ENCODE measurements at places on chromosomes 12 and 14.

- no peak for DNase-seq
Measured at GRCh38 chr12:98669751-98670150, 24.7 kb downstream of the APAF1 start.

DNA sequence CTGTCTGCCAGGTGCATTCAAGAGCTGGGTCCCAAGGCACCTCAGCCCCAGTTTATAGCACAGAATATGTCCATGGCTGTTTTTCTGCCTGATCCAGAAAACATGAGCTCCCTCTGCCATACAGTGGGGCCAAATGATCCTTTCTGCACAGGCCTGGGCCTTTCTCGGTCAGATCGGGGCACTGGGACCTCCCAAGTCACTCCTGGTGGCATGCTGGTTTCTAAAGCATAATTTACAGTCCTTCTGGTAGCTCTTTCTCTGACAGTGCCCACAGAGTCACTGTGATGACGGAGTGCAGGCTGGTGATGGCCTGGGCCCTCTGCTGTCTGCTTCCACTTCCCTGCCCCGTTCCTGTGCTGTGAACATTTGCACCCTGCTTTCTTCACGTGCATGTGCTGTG is 99.2 kb downstream of the ADGRD1 start:
- DNase-seq = no peak

- DNase-seq = no peak
Measured at GRCh38 chr14:22602862-22603261, 4.8 kb downstream of the ABHD4 start.

DNA sequence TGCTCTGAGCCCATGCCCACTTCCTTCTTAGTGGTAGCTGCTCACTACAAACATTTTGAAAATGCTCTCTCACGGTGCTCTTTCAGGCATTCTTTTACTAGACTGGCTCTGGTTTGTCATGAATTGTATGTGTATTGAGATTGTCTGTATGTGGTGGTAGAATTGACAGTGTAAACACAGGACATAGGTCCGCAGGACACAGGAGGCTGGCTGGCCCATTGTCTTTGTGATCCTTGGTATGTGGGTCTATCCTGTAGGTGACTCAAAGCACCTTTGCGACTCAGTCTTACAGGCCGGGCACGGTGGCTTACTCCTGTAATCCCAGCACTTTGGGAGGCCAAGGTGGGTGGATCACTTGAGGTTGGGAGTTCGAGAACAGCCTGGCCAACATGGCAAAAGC is 250.9 kb downstream of the C12orf75 start:
- DNase-seq = no peak

DNA sequence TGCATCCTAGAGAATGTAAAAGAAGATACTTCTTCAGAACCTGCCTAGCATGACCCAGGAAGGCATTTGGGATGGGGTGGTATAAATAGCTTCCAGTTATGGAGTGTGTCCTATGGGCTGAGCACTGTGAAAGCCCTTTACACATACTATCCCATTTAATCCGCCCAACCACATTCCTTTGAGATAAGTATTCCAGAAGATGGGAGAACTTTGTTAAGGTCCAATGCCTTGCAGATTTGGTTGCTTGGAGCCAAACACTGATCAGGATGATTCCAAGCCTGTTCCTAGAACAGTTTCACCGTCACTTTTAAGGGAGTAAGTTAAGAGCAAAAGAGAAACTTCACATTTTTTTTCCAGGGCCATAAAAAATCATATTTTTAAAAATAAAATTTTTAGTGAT is 82.5 kb upstream of the CLMN start:
- no peak for DNase-seq

DNA sequence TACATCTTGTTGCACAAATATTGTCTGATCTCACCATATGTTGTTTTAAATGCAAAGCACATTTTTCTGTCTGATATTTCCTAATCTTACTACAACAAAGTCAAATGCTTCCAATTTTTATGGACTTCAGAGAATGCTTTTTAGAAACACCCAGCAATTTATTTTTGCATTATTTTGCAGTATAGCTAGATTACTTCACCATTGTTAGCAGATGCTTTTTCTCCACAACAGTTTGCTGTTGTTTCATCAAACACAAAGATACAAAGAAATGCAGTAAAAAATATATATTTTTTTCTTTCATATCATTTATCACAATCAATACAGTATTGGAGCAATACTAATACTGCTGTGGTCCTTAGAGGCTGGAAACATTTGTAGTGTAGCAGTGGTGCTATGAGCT is 674.4 kb downstream of the TMTC2 start:
- no peak for DNase-seq

DNA sequence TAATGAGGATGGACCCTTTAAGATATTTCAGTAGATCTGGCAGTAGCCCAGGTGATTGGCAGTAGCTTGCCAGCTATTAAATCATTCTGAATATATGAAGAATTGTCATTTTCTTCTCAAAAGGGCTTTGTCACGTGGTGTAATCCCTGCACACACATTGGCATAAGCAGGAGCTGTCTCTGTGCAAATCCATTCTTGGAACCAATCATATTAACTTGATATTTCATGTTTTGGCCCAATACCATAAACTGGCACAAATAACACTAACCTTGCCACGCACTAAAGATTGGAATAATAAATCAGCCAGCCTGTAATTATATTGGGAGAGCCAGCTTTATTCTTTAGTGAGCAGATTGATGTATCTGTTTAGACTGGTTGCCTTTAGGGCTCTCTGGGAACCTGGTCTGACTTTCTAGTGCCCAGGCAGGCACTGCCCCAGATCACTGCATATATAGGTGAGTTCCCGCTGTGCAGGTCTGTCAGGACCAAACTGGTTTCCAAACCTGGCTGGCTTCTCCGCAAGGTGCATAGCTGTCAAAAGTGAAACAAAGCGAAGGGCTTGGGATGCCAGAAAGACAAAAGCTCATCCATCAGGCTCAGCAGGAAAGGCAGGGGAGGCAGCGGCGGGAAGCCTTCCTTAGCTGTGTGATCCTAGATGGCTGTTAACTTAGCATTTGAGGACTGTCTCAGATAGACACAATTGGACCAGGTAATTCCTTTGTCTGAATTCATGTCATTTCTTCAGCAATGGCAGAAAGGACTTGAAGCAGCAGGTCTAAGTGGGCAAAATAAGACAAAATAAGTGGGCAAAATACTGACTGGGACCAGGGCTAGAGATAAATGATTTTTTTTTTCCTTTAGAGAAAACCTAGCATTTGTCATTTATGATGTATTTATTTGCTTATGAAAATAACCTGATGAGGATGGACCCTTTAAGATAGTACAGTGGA is 128.8 kb upstream of the DYRK2 start:
- no peak for DNase-seq

- DNase-seq = no peak
Measured at GRCh38 chr12:124480469-124481256, 86.7 kb downstream of the NCOR2 start.

DNA sequence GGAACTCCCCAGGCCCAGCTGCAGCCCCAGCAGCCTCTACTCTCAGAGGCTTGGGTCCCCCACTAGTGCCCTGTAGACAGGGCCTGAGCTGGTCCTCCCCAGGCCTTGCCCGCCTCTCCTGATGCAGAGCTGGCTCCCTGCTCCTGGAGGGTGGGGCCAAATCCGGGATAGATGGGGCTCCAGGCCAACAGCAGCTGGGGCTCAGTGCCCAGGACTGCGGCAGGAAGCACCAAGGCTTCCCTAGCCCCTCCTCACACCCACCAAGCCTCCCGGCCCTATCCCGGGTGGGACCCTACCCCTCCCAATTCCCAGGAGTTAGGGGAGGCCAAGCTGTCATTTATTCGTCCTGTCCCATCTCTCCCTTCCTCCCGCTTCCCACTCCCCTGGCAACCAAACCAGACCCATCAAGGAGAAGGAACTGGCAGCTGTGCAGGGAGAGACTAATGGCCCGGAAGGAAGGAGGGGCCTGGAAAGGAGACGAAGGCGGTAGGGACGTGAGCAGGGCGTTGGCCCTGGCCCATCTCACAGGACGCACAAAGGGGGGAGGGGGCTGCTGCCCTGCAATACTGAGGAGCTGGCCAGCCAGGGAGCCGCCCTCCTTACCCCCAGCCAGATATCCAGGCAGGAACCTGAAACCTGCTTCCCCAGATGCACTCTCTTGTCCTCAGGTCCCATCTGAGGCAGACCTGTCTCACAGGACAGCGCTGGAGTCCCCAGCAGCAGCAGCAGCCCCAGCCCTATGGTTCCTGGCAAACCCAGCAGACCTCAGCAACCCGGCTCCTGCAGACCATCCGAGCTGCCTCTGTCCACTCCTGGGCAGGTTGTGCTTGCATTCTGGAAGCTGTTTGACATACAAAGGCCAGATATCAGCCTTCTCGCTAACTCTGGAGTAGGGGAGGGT is 1.6 kb upstream of the PRPH start:
- no peak for DNase-seq

DNA sequence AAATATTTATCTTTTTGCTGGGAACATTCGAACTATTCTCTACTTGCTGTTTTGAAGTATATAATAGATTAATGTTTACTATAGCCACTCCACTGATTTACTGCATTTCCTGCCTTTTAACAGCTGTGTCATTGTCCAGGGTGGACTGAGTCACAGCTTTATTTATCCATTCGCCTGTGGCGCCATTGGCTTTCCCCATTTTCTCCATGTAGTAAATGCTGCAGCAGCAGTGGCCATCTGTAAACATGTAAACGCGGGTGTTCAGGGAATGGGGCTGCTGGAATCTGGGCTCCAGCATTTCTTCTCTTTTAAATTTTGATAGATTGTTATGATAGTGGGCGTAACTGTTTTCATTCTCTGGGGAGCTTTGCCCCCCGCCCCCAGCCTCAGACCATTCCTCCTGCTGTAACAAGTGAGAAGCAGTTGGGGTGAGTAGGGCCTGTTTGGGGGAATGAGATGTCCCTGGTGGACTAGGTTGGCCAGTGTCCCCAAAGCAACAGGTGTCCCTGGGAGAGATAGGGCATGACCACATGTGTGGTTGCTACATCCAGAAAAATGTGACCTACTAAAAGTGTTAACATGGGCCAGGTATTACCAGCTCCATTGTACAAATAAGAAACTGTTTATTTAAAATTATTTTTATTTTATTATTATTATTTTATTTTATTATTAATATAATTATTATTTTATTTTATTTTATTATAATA is 32.9 kb downstream of the RIN3 start:
- DNase-seq = no peak

DNA sequence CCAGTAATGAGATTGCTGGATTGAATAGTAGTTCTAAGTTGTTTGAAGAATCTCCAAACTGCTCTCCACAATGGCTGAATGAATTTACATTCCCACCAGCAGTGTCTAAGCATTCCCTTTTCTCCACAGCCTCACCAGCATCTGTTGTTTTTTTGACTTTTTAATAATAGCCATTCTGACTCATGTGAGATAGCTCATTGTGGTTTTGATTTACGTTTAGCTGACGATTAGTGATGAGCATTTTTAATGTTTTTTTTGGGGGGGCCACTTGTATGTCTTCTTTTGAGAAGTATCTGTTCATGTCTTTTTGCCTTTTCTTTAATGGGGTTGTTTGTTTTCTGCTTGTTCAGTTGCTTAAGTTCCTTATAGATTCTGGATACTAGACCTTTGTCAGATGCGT is 8.1 kb upstream of the SLC15A5 start:
- no peak for DNase-seq
